D341Med (cell line): ENCODE measurements at places on chromosomes 4 and X.

DNA sequence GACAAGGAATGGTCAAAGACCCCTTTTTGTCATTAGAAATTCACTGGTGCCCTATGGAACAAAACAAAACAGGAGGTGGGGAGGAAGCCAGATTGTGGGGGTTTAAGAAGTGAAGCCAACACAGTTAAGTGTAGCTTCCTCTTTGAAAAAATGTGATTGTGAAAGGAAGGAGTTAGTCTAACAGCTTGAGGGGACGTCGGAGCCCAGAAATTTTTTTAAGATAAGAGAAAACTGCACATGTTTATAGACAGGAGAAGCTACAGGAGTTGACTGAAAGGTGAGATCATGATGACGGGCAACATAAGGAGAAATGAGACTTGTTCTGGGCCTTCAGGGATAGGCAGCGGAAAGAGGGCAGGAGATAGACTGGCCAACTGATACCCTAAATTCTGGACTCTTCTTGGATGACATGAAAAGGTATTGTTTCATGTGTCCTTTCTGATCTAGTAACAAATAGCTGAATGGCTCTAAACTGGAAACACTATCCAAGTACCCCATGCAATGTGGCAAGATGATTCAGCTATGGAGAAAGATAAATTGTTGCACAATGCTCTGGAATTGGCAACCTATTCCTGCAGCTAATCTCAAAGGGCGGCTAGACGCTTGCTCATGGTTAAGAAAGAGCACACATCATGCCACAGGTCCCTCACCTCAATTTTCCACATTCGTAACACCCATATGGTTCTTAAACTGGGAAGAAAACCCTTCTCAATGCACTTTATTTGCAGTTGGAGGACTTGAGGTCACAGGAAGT is 3.7 kb upstream of the HDAC8 start:
- DNase-seq: no peak

DNA sequence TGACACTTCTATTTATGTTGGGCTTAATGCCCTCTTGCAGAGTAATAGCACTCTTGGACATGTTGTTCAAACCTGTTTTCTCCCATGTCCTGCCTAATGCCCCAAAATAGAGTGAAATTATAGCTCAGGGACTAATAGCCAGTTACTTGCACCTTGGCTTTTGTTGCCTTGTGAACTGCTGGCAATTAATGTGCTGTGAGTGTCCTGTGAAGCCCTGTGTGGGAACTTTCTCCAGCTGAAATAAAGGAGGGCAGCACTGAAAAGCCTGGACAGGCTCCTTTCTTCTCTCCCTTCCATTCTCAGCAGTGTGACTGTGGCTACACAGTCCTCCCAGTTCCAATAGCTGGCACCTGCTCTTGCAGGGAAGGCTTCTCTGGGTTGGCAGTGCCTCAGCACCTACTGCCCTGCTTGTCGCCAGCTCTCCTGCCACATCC is 72.4 kb downstream of the DCLK2 start:
- no peak for DNase-seq

DNA sequence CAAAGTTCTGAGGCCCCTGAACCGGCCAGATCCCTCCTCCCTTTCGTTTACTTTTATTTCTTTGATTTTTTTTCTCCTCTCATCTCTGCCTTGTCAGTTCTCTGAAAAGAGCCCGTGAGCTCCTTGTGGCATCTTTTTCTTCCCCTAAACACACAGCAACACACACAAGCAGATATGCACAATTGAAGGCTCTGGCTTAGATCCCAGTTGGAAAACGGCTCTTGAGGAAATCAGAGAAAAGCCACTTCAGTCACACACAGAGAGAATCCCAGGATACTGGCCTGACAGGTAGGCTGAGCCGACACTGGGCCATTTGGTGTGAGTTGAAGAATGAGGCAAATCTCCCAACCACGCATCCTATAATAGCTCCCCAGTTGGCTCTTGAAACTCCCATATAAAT is 12.9 kb downstream of the DIPK2B start:
- DNase-seq: no peak

DNA sequence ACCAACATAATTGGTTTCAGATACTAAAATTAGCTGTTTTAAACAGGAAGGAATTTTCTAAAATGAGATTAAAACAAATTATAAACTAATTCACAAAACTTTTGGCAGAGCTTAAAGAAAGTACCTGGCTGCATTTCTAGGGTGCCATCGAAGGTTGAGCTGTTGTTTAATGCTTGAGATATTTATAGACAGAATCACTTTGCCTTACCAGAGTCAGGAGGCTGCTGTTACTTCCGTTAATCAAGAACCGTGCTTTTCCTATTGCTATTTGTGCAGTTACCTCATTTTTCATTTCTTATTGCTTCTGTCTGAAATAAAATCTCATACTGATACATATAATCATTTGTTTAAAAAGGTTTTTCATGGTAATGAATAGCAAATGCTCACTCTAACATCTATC is 242.9 kb downstream of the TECRL start:
- DNase-seq: no peak

GRCh38 chr4:144820011-144820727 is 174.2 kb downstream of the HHIP start:
- DNase-seq: no peak

DNA sequence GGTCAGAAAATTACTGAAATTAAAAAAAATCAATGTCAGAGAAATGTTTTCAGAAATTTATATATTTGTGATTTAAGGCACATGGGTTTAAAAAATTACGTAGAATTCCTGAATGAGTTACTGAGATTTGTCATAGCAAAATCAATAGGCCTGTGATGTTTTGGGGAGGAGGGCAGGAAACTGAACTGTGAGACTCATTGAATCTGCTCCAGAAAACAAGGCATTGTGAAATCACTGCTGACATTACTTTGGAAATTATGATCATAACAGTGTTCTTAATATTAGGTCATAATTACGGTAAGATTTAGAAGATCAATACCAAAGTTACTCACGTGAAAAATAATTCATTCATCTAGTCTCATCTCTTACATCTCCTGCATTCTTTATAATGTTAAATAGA is 5.3 kb downstream of the FGF5 start:
- no peak for DNase-seq

GRCh38 chr4:67697860-67698687 is 2.9 kb downstream of the UBA6 start:
- DNase-seq: no peak

- no peak for DNase-seq
Measured at GRCh38 chr4:107060388-107060787, 24.3 kb upstream of the DKK2 start.

DNA sequence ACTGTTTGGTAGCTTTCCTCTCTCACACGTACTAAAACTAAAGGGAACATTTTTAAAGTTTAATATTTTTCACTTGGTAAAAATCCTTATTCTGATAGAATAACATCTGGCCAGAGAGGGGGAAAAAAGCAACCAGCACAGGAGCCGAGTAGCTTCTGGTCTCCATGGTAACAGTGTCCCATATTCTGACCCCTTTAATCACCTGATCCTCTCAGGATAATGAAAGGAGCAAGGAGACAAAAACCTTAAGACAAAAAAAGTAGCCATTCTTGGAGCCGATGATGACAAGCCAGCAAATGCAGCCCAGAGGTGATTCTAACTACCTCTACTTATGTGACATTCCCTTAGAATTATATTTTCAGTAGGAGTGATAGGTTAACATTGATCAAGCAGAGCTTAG is 126.6 kb downstream of the SLC39A8 start:
- no peak for DNase-seq

DNA sequence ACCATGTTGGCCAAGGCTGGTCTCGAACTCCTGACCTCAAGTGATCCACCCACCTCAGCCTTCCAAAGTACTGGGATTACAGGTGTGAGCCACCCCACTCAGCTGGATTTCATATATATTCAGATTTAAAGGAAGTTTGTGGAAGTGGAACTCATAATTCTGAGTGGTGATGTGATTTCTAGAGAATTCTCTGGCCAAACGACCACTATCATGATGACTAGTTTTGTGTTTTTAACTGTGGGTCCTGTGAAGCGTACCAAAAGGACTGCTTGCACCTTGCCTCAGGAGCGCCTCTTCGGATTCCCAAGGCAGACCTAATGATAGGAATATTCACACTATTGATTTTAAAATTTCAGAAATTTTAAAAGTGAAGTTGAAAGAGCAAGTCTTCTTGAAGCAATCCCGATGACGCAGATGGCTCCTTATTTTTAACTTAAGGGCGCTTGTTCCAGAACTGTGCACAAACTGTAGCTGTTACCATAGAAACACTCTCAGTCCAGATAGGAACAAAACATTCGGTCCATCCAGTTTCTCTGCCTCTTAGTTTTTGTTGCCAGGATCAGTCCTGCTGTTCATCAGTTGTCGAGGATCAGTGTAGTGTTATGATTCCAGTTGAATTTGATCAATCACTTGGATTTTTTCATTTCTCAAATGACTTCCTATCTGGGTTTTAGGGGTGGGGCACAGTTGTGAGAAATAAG is 51.7 kb upstream of the CLCN4 start:
- DNase-seq: no peak

- DNase-seq: no peak
Measured at GRCh38 chr4:41009411-41009810, 204.9 kb downstream of the APBB2 start.

DNA sequence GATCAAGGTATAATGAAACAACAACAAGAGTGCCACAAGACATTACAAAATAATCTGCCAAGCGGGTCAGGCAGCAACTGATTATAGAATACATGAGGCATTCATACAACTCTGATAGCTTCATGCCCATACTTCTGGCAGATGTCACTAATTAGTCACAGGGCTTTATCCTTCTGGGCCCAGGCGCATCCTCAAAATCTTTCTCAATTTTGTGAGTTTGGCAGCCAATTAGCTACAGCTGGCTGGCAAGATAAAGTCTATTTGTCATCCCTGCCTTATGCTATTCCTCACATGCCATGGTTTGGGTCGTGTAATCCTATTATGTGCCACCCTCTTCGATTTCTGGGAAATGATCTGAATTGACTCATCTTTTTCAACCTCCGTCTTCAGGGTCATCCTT is 254.3 kb downstream of the PACRGL start:
- DNase-seq: peak; percentile 55

- no peak for DNase-seq
Measured at GRCh38 chrX:119455264-119455663, 13.0 kb upstream of the SLC25A5 start.

DNA sequence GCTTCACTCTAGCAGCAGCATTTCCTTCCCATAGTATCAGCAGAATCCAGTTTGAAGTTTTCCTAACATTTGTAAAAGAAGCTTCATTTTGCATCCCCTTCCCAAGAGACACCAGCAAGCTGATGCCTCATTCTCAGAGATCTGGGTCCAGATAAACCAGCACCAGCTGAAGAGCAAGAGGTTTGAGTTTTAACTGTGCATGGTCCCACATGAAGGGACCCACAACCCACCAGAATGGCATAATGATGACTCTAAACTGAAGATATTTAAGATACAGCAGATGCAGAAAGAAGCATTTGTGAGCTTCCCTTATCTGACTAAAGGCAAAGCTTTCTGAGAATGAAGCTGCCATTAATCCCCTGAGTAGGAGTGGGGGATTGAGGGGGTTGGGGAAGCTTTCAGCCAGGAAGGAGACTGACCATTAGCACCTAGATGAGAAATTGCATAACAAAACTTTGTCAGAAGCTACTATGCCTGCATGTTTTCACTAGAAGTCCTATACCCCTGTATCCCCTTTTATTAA is 18.6 kb downstream of the NUDT6 start:
- no peak for DNase-seq

GRCh38 chrX:2784026-2784425 is 32.2 kb downstream of the XG start:
- no peak for DNase-seq

- DNase-seq: no peak
Measured at GRCh38 chr4:182494103-182494502, 250.9 kb downstream of the TENM3 start.

DNA sequence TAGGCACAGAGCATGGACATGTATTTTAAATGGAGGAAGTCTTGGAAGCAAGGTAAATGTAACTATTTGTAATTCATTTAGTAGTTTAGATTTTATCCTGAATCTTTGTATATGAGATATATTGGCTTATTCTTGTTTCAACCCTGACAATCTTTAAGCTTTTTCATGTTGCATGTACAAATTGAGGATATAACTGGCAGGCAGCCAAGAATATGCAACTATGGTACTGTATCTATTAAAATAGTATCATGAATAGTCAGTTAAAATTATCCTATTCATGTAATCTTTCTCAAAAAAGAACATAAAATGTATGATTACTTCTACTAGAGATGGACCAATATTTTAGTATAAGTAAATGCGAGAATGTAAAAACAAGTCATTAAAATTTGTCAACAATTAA is 1141.5 kb downstream of the PCDH18 start:
- no peak for DNase-seq

DNA sequence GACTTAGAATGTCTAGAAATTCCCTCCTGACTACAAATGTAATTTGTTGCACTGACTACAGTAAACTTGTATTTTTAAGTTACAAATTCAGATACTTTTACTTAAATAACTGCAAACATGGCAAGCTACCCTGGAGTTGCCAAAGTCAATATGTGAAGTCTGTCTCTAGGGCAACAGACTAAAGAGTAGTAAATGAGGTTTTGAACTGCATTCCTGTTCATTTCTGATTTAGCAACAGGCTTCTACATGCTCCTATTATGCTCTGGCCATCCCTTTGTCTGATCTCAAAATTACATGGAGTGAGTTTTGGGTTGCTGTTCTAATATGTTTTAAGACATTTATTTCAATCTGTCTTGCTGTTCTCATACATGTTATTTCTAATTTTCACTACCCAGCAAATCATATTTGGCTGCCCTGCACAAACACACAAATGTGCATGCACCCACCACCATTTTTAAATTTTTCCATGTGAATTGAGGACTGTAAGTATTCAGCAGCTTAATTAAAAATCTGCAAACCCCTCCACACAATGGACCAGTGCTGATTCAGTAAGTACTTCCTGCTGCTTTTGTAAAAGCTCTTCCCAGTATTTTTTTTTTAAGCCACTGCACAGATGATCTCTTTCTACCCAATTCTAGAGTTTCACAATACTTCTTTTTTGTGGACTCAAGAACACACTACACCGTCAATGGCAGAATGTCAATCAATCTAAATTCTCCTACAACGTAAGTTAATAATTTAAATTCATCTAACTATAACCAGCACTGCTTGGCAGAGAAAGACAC is 26.7 kb downstream of the SH3RF1 start:
- no peak for DNase-seq

- no peak for DNase-seq
Measured at GRCh38 chrX:150063138-150063518, 124.8 kb upstream of the EOLA2 start.

DNA sequence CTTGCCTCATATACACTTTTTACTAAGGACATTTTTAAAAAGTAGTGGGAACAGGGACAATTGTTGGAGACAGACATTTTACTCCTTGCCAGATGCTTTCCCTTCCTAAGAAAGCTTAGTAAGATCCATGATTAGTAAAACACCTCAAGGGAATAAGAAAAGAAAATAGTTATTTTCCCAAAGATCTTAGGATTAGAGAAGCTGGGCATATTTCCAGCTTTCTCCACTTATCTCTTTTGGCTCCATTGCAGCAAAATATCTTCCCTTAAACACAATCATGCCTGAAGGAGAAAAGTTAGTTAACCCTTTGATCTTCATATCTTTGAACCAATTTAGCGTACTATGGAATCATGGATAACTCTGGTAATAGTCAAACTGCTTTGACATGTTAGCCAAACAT is 257.9 kb downstream of the PCDH18 start:
- no peak for DNase-seq
